Renal cortex interstitium (tissue), 15 donors: ENCODE measurements at places on chromosomes 1 and 21. TPM values are rescaled to one million over a fixed set of nuclear protein-coding genes. Genes with fewer than 3 reads are reported as not detected.

Gene CASQ1
- polyA plus RNA-seq = 0.20 TPM

Gene CFHR5
- polyA plus RNA-seq = not detected

Gene TADA1
- 23.8 TPM for polyA plus RNA-seq

Gene OR14A16
- not detected for polyA plus RNA-seq

Gene CYB5RL
- 6.6 TPM for polyA plus RNA-seq
